Keratinocyte (primary cell): ENCODE measurements at places on chromosomes 2 and 18.
A peak's percentile ranks its signal among the peaks of the same experiment; 100 is the strongest.

GRCh38 chr2:64394153-64394552 is 59.8 kb upstream of the LGALSL start:
- no peak for DNase-seq

DNA sequence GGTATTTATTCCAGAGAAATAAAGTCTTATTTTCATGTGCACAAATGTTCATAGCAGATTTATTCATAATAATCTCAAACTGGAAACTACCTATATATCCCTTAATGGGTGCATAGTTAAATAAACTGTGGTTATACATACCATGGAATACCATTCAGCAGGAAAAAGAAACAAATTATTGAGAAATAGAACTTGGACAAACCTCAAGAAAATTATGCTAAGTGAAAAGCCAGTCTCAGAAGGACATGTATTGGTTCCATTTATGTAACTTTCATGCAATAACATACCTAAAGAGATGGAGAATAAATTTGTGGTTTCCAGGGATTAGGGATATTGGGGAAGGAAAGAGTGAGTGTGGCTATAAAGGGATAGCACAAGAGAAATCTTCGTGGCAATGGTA is 452.6 kb downstream of the SETBP1 start:
- no peak for DNase-seq

- DNase-seq: no peak
These were observed 1108.7 kb upstream of the TMEFF2 start for GRCh38 chr2:193303464-193303863.

DNA sequence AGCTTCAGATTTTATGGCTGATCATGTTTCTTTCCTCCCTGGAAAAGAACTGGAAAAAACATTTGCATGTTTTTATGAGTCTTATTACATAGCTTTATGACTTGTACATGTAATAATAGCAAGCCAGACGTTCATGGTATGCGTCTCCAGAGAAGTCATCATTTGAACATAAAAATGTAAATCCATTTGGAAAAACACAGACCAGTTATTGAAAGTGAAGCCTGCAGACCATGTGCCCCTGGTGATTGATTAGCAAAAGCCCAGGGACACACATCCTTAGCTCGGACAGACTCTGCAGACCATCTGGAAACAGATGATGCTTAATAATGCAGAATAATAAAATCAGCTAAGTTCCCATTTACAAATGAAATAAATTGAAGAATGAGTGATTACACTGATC is 283.1 kb downstream of the TDRD15 start:
- DNase-seq: no peak

- DNase-seq: peak; percentile 67
These were observed 65.8 kb upstream of the ATL2 start for GRCh38 chr2:38442643-38443541.

DNA sequence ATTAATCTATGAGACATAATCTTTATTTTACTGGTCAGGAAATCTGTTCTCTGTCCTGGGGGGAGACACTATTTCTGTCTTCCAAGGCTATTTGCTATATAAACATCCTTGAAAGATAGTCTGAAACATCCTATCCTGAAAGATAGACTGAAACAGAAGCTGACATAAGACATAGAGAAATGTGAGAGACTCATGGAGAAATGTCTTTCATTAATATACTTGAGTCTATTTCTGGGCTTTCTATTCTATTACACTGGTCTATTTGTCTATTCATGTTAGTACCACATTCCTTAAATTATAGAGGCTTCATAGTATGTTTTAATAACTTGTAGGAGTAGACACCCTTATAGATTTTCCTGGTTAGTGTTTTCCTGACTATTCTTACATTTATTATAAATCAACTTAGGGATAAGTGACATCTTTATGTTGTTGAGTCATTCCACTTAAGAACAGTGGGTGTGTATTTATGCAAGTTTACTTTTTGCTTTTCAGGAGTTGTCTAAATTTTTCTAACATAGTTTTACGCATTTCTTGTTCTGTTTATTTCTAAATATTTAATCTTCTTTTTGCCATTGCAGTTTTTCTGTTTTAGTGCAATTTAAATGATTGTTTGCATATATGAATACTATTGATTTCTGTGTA is 244.9 kb upstream of the ZSWIM2 start:
- no peak for DNase-seq
